ENCODE measurements at places on chromosomes 2 and 18.

DNA sequence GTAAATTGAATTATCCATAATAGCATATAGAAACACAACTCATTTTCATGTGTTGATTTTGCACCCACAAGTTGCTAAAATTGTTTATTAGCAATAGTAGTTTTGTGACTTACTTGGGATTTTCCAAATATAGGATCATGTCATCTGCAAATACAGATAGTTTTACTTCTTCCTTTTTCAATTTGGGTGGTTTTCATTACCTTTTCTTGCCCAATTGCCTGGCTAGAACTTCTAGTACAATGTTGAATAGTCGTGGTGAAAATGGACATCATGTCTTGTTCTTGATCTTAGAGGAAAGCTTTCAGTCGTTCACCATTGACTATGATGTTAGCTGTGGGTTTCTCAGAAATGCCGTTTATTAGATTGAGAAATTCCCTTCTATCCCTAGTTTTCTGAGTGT lies 60.2 kb upstream of the TCF7L1 start:
- H3K36me3 ChIP-seq: no peaks in the 10 kb centered on the region
- ATAC-seq: no peak
- H3K4me3 ChIP-seq: no peak overlapping the region

- H3K4me1 ChIP-seq: peaks cover 32% of the 10 kb centered on the region
- peak overlapping the region; percentile 71 for H3K27ac ChIP-seq
- ATAC-seq: no peak
- no peaks in the 10 kb centered on the region for H3K27me3 ChIP-seq
- no peak overlapping the region for H3K4me3 ChIP-seq
These were observed 27.5 kb downstream of the LPIN1 start for GRCh38 chr2:11773747-11774525.

- ATAC-seq: no peak
- H3K4me3 ChIP-seq: no peak overlapping the region
- no peaks in the 10 kb centered on the region for H3K4me1 ChIP-seq
- no peak overlapping the region for H3K27ac ChIP-seq
- H3K36me3 ChIP-seq: peaks cover 21% of the 10 kb centered on the region
- H3K27me3 ChIP-seq: no peaks in the 10 kb centered on the region
These were observed 129.4 kb downstream of the ZEB2 start for GRCh38 chr2:144390424-144391020.

DNA sequence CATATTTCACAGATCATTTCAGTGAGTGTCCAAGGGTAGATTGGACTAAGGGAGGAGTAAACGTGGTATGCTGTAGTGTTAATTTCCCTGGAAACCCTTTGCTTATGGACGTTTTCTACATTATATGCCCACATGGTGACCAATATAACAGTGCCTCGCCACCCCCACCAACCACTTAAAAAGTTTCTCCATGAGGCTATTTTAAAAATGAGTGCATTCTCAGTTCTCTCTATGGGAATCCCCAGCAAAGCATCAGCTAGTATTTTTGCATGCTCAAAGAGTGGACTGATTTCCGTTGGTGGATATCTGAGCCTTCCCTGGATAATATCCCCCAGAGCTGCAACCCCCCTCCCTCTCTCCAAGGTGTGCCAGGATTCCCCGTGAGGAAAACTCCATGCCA lies 73.2 kb downstream of the TGFA start:
- H3K36me3 ChIP-seq: no peaks in the 10 kb centered on the region
- ATAC-seq: peak; percentile 89
- peak overlapping the region; percentile 57 for H3K27ac ChIP-seq

DNA sequence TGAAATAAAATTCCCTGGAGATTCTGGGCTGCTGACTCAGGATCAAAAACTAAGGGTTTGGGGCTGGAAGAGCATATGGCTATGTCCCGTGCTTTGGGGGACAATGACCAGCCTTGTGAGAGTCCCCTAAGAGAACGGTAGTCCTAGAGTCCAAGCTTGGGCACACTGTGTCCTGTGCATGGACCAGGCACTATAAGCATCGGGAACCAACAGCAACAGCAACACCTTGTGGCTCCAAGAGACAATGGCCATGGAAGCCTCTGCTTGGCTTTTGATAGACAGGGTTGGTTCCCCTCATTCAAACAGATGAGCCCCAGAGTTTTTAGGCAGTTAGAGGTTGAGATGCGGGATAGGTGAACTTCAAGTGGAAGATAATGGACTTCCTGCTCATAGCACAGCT lies 294.4 kb upstream of the CHAC2 start:
- H3K27ac ChIP-seq: no peak overlapping the region
- no peak overlapping the region for H3K4me3 ChIP-seq
- H3K4me1 ChIP-seq: no peaks in the 10 kb centered on the region
- H3K36me3 ChIP-seq: no peaks in the 10 kb centered on the region
- no peak for ATAC-seq

Data from stimulated activated memory B cell treated with anti-CD40 and anti-IgM and Interleukin-4, amounts not matched to agents 10 μg/mL and 1 μg/mL and 100 μg/mL, for 72 hours (primary cell).